ENCODE measurements at places on chromosomes 4 and X. TPM values are rescaled to one million over a fixed set of nuclear protein-coding genes. Genes with fewer than 3 reads are reported as not detected.

GRCh38 chr4:140448830-140449229 is 21.4 kb upstream of the CLGN start:
- no peak for DNase-seq

DNA sequence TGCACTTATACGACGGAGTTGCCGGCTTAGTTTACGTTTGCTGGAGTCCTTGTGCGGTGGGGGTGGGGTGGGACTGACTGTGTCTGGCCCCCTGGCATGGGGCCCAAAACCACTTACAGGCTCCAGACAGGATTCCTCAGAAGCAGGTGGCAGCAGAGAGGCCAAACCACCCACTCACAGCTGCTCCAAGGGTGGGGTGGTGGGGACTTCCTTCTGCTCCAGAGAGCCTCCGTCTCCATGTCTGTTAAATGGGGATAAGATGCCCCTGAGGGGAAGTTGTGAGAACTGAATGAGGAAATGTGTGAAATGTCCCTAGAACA is 36.7 kb downstream of the PSAPL1 start:
- DNase-seq = peak; percentile 89

ADGRG2 gene
- 1.1 TPM for total RNA-seq

- no peak for DNase-seq
These were observed 97.0 kb upstream of the CCSER1 start for GRCh38 chr4:90030202-90030601.

GRCh38 chr4:184428787-184429186 is 45.6 kb downstream of the IRF2 start:
- DNase-seq = no peak

GRCh38 chrX:76420237-76420636 is 7.3 kb upstream of the MAGEE1 start:
- DNase-seq = no peak

PPARGC1A gene
- 10.5 TPM for total RNA-seq

MAGEA9B gene
- total RNA-seq = not detected

GRCh38 chr4:17082186-17082585 is 183.7 kb upstream of the LDB2 start:
- DNase-seq = no peak

ZDHHC15 gene
- total RNA-seq = 1.8 TPM

- no peak for DNase-seq
These were observed 71.0 kb upstream of the MXD4 start for GRCh38 chr4:2332976-2333319.

DNA sequence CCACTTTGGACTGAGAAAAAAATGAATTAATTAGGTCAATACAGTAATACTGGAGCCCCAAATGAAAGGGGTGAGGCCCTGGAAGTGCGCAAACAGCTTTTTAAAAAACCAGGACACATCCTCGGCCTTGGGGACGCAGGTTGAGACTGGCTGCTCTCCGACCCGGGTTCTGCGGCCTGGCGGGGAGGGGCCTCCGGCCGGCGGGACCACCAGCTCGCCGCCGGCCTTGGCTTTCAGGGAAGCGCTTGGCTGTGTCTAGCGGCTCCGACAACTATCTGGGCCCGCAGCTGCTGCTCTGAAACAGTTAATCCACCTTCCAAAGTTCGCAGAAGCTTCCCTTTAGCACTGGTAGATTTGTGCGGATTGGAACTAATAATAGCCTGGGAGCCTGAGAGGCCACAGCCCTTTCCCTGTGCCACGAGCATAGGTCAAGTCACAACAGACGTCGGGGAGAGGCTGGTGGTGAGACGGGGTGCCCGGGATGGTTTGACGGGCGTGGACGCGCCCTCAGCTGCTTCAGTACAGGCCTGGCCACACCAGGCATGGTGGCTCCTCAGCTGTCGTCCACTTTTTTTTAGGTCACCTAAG is 1.1 kb upstream of the SEL1L3 start:
- no peak for DNase-seq

GRCh38 chr4:5722328-5722727 is 11.3 kb downstream of the EVC start:
- DNase-seq = no peak

FRMPD4 gene
- 0.15 TPM for total RNA-seq

EGF gene
- total RNA-seq = 3.5 TPM

RRH gene
- total RNA-seq = not detected

DNA sequence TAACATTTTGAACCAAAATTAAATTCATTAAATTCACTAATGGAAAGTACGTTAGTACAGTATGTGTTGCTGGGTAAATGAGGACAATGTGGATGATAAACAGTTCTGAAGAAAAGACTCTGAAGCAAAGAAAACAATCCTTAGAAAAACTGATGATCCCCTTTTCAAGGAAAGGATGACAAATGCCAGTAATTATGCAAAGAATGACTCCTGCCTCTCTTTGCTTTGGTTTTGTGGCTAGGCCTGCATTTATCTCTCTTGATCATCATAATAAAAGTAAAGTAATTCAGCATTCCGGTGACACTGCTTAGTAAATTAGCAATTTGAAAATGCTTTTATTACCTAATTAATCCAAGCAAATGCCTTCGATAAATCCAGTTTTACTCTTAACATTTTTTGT is 652.2 kb upstream of the DIPK2B start:
- DNase-seq = no peak

GRCh38 chrX:23845351-23845817 is 62.4 kb downstream of the APOO start:
- DNase-seq = no peak

MMRN1 gene
- 42.6 TPM for total RNA-seq

- peak; percentile 48 for DNase-seq
These were observed 37.3 kb upstream of the RASL11B start for GRCh38 chr4:52824603-52825459.

DNA sequence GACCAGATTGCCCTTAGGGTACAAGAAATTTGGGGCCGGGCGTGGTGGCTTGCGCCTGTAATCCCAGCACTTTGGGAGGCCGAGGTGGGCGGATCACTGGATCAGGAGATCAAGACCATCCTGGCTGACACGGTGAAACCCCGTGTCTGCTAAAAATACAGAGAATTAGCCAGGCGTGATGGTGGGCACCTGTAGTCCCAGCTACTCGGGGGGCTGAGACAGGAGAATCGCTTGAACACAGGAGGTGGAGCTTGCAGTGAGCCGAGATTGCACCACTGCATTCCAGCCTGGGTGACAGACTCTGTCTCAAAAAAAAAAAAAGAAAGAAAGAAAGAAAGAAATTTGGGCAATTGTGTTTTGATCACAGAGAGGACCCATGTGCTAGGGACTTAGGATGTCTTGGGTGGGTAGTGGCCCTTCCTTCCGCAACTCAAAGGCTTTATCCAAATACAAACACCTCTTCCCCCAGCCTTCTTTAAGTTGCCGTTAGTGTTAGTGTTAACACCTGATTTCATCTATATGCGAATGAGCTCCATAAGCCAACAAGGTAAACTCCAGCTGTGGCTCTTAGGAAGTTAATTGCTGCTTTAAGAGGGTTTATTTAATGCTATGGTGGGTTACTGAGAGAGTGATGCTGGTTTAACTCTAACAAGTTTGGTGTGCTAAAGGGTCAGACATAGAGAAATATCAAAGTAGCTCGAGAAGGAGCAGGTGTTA is 8.6 kb upstream of the CCDC110 start:
- no peak for DNase-seq

DNA sequence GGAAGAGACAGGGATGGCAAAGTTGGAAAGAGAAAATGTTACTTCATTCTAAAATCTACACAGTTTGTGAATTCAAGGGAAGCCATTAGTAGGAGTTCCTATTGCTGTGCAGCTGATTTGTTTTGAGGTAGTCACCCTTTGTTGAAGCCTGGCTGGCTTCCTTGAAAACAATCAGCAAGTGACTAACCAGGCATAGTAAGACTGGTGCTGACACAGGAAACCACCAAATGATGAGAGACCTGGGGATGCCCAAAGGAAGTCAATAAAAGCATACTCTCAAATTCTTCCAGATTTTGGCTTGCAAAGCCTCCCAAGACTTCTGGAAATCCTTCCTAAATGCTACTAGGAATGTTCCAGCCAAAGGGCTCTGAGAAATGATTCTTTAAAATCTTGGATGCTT is 23.9 kb upstream of the PRDM8 start:
- no peak for DNase-seq

DNA sequence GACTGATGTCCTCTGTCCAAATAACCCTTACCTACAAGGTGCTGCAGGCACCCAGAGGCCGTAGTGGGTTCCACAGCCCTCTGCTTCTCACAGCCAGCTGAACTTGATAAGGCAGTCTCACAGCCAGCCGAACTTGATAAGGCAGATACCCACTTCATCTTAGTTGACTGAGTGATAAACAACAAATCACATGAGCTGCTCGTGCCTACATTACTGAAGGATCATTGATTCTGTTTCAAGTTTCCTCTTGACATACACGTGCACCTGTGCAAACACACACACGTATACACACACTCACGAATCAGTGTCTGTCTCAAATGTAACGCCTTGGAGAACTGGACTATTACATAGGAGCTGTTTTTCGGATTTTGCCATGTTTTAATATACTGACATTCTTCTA is 276.3 kb downstream of the DCTD start:
- DNase-seq = no peak

GRCh38 chrX:120575379-120576114 is 14.8 kb upstream of the CUL4B start:
- DNase-seq = no peak

All from lower lobe of right lung (tissue), 2 donors.